ENCODE measurements at places on chromosomes 11 and 22.

GRCh38 chr22:19062943-19063308, 59.3 kb downstream of the DGCR2 start:
- DNase-seq = no peak

DNA sequence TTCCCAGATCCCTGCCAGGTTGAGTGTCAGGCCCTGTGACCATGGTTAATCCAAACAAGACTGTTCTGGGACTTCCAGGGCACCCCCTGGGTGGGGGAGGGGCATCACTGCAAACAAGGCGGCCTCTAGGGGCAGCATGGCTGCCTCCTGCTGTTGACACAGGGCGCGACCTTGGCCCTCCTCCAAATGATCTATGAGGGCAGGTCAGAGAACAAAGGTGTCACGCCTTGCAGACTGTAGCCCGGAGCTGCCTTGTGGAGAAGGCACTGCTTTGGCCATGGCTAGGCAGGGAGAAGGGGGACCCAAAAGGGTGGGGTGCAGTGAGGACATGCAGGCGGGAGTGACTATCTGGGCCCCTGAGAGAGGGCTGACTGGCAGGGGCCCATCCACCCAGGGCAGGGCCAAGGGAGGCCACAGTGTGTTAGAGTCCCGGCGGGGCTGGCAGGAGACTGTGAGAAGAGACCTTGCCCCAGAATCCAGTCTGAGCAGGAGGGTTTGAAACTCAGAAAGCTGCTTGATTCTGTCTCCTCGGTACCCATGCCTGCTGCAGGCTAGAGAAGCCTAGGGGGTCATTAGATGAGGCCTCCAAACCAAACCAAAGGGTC, 35.6 kb downstream of the KCNC1 start:
- DNase-seq = no peak

DNA sequence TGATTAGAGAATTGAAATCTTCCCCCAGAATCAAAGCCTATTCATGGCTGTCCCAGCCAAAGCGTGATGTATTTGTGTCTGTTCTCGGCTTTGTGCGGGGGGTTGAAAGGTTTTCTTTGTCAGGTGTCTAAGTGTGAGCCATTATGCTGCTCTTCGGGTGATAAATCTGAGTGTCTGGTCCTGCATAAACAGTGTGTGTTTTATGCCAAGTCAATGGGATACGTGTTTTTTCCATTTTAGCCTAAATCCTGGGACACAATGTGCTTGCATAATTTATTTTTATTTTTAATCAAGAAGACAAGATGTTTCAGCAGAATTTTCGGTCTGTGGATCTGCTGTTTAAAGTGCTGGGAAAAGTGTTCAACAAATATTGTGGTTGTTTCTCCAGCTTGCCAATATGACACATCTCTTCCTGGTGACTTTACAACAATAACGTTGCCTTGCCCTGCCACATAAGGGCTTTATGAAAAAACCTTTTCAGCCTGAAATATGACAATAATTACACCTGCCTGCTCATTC, 267.8 kb downstream of the TBC1D22A start:
- DNase-seq = no peak

DNA sequence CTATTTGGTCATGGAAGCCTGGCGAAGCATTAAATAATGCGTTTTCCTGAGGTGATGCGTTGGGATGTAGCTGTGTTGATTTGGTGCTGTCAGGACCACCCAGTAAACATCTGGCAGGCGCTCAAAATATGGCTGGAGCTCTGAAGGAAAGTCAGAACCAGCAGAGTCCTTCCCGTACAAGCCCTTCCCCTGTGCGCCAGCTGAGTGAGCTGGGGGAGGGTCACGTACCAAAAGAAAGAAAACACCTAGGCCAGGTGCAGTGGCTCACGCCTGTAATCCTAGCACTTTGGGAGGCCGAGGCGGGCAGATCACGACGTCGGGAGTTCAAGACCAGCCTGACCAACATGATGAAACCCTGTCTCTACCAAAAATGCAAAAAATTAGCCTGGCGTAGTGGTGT, 55.6 kb upstream of the CECR2 start:
- no peak for DNase-seq

DNA sequence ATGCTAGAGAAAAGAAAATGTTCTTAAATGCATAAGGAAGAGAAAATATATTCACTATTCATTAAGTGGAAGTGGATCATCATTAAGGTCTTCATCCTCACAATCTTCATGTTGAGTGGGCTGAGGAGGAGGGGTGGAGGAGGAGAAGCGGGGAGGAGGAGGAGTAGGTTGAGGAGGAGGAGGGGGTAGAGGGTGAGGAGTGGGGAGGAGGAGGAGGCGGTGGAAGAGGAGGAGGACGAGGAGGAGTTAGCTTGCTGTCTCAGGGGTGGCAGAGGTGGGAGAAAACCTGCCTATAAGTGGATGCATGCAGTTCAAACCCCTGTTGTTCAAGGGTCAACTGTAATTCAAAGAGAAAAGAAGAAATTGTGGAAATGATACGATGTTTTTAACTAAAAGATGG, 71.6 kb downstream of the MYEOV start:
- DNase-seq = no peak

- DNase-seq = no peak
Observed at GRCh38 chr11:86627776-86628455, 44.5 kb downstream of the ME3 start.

DNA sequence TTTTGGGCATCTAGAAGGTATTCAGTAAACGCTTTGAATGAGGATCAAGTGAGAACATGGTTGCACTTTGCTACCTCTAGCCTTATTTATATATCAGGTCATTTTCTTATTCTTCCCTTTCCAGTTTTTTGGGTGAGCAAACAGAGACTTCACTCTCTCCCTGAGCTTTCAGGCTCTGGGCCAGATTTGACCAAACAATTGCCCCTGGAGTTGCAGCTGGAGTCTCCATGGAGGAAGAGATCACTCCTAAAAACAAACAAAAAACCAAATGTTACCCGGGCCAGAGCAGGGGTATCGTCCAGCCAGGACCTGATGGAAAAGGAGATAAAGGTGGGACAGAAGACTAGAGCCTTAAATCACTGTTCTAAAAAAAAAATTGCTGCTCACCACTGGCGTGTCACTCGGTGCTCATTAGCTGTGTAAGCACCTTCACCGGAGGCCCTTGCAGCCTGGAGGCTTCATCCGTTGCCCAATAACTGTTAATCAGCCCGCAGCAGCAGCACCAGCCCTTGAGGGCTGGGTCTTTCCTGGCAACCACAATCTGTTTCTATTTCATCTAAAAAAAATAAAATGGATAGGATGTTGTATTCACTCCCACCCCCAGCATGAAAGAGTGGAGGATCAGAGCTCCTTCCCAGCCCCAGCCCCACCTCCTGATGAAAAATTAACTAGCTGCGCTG, 125.0 kb downstream of the PKNOX2 start:
- no peak for DNase-seq

- DNase-seq = no peak
Observed at GRCh38 chr11:2738551-2739431, 39.0 kb upstream of the KCNQ1OT1 start.

DNA sequence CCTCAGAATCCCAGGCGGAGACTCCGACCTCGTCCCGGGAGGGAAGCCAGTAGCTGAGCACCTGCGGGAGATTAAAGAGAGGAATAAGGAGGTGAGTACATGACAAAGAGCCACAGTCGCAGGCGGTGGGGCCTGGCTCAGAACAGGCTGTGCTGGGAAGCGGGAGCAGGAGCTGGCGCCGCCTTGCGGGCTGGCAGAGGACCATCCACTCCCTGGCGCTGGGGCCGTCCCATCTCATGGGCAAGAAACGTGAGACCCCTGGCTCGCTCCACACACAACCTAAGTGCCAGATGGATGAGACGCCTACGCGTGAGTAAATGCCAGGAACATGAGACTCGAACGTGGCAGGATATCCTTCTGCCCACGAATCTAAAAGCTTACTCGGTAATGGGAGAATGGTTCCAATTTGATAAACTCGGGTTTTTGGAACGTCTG, 6.3 kb downstream of the CEND1 start:
- DNase-seq = no peak

DNA sequence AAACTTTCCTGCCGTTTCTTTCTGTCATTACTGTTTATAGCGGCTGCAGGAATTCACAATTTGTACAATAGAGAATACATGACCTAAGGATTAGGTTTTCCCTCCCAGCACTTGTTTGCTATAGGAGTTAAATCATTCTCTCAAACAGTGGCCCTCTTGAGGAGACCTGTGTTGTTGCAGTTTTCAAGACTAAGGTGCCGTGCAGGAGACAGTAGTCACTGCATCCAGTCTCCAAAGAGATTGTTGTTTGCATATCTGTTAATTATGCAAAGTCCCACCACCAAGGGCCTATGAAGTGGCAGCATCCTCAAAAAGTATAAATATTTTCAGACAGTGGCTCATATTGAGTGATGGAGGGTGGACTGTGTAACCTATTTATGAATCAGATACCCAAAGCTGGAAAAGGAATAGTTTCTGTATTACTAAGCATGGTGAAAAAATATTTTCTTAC, 2.3 kb downstream of the PRSS23 start:
- no peak for DNase-seq

DNA sequence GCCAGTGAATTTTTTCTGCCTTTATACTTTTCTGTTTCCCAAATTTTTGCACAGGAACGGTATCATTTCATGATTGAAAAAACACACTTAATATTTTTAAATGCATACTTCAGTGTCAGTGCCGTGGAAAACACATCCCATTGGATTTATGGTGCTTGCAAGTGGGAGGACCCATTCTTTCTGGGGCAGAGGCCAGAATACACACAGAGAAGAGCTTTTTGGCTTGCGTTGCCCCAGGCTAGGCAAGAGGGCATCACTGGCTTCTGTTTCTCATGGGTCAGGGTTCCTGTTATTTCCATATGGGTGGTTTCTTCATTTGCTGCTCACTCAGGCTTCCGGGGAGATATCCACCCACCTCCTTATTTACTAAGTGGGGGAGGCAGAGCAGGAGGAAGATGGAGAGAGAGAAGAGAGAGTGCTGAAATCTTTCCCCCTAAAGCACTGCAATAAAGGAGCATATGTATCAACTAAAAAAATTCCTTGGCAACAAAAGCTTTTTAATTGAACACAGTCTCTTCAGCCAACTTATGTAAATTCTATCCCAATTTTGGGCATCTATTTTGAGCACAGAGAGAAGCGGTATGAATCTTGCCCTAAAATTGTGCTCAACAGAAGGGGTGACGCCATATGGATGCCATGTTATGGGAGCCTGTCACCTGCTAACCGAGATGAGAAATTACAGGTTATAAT, 66.0 kb upstream of the KIRREL3 start:
- no peak for DNase-seq

DNA sequence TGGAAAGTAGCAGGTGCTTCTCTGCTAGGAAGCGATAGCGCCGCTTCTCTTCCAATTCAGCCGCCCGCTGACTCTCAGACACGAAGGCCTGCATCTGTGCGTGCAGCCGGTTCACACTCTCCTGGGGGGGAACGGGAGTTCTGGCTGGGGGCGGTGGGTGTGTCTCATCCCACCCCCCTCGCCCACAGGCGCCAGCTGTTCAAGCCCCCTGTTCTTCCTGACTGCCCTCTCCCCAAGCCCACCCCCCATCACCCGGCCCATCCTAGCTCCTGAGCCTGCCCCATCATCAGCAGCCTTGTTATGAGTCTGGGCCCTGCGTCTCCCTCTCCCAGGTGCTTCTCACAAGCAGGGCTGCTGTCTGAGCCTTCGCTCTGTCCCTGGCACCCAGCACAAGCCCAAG, 13.1 kb upstream of the SLC16A8 start:
- no peak for DNase-seq

DNA sequence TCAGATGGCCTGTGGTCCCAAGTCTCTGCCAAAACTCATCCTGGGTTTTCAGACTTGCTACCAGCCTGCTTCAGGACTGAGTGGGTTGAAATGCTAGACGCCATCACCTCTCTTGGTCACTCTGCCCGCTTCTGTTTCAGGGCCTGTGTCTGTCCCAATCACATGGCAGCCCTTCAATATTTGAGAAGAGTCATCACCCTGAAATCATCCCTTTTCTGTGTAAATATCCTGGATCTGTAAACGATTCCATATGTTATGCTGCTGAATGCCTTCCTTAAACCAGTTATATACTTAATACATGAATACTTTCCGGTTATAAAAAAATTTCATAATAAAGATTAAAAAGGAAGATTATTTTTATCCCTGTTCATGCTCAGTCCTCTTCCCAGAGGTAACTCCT, 39.8 kb upstream of the TLCD5 start:
- no peak for DNase-seq

DNA sequence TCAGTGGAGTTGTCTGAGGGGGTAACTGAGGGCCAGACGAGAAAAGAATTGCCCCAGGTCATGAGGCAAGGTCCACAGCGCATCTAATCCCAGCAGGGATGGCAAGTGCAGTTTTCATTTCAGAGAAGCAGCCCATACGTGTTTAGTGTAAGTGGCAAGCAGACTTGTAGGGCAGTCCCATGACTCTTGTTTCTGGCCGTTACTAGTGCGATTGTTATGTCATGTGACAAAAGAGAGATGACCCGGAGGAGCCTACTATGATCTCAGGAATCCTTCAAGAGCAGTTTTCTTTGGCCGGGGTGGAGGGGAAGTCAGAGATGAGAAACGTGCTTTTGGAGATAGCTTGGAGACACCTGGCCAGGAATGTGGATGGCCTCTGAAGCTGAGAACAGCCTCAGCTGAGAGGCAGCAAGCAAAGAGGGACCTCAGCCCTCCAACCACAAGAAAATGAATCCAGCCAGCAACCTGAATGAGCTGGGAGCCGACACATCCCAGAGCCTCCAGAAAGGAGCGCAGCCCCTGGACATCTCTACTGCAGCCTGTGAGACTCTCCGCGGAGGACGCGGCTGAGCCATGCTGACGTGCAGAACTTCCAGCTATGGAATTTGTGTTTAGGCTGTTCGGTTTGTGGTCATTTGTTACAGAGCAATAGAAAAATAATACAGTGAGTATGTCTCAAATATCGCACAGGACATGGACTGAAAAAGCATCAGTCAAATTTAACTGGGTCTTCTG, 44.1 kb upstream of the CDON start:
- no peak for DNase-seq

DNA sequence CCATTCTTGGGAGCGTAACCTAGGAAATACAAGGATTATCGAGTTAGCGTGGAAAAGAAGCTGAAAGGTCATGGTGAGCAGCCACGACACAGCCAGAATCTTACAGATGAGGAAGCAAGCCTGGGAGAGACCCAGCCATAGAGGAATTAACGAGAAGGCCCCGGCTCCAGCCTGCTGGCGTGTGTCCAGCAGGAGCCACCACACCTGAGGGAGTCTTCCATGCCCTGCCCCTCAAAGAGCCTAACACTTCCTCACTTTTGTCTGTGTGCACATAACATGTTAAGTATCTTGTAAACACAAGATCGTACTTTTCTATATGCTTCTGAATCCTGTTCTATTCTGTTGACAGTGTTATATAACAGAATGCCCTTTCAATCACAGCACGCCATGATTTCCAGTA, 18.1 kb downstream of the CECR2 start:
- no peak for DNase-seq

GRCh38 chr11:128471138-128471661, 116.2 kb downstream of the ETS1 start:
- DNase-seq = no peak

DNA sequence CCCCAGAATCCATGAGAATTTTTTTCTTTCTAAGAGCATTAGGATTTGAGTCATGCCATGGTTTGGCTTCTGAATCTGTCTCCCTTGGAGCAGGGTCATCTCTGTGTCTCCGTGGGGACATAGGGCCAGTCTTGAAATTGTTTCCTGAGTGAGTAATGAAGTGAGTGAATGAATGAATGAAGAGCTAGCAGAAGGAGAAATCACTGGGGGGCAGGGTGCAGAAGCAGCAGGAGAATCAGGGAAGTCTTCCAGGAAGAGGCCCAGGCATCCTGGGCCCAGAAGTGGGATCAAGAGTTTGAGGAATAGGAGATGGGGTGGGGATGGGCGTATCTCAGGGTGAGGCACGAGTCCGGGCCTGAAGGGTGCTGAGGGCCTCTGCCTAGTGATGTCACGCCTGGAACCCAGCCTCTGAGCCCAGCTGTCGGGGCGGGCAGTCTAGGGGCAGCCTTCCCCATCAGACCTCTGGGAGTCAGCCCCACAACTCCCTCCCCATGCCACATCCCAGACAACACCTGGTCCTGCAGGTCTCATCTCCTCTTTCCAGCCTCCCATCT, 12.5 kb upstream of the MGAT3 start:
- DNase-seq = no peak

All from activated CD4-positive, alpha-beta T cell treated with anti-CD3 and anti-CD28 coated beads for 4 hours (primary cell).